Hematopoietic multipotent progenitor cell treated with erythropoietin and hydrocortisone succinate and interleukin-3 and kit ligand, for 4 days (in vitro differentiated cells): ENCODE measurements at places on chromosomes 1 and 21.

GRCh38 chr1:60972841-60973364, 109.5 kb upstream of the NFIA start:
- DNase-seq: peak; percentile 92

DNA sequence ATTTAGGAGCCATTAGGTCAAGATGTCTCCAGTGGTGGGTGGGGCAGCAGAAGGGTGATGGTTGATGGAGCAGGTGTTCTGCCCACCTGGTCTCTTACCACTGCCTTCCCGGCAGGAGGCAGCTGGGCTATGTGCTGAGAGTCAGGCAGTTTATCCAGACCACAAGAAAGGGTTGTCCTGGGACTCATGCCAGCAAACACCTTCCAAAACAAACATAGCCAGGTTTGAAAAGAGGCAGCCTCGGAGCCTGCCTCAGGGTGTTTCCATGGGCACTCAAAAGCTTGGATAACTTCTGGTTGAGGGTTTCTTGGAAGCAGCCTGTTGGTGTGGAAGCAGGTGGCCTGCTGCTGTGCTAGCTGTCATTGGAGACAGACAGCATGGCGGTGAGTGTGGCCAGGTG, 187.2 kb downstream of the PCP4 start:
- no peak for DNase-seq

DNA sequence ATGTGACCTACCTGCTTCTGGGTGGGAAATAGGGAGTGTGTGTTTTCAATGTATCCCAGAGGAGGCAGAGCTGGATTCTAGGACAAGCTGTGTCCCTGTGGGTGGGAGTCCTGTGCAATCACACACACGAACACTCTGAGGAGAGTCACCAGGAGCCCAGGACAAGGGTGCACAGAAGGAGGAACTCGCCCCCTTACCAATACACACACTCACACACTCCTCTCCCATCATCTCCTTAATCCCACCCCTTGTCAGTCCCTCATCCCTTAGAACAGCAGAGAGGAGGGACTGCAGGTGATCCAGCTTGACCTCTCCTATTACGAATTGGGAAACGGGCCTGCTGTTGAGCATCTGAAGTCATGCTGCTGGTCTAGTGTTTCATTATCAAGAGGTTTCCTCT, 8.5 kb upstream of the MYBPHL start:
- no peak for DNase-seq

GRCh38 chr1:238672262-238672661, 714.1 kb upstream of the CHRM3 start:
- DNase-seq: peak; percentile 1

DNA sequence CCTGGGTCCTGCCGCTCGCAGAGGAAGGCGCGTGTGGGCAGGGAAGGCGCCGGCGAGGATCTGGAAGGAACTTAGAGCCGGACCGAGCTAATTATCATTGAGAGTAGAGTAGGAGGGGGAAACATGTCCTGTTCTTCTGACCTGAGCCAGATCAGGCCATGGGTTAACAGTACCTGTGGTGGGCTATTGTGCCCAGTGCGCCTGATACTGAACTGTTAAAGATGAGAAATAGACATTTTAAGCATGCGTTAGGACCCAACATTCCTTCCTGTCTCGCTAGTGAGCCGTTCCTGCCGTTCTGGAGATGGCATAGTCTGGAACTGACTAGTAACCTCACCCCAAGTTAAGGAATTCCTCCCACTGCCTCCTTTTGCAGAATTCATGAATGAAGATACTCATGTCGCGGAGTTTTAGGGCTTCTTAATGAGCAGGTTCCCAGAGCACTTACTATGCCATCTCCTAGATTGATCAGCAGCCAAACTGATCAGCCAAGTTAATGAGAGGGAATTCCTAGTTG, 870 bp downstream of the STRIP1 start:
- DNase-seq: no peak

DNA sequence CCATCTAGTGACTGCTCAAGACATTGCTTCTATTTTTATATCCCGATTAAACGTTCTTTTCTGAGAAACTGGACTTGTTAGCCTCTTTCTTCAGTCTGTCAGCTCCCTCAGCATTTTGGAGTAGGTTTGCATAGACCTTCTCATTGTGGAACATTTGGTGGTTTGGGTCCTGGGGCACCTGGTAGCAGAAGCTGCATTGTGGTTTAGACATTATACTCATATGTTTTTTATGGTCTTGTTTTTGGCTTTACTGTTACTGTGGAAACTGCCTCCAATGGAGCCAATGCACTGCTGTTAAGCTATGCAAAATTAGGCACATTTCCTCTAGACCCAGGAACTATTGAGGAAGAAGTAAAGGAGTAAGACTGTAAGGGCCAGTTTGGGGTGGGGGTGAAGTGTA, 36.7 kb upstream of the LRRC8B start:
- peak; percentile 12 for DNase-seq

DNA sequence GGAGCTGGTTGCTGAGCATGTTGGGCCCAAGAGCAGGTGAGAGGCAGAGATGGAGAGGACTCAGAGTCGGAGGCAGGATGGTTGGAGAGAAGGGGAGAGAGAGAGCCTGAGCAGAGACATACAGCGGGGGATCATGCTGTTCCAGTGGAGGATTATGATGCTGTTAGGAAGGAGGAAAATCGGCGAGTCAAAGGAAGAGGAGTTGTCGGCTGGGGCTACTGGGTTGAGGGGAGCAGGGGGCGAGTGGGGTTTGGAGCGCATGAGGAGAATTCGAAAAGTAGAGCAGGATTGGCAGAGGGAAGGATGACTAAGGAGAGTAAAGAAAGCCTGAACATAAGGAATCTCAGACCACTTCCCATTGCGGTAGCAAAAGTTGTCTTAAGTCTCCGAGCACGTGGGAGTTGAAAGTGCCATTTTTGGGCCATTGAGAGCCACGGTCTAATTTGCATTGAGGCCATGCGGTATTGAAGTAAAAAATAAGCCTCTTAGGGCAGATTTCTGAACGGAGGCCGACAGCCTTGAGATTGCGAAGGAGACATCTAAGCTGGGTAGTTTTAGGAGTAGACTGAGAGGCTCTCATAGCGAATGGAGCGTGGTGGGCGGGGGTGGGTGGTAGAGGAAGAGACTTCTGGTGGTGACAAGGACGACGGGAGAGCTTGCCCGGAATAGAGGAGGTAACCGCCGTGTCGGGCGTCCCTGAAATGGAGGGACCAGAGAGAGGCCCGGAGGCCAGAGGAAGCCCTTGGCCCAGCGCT, 140.4 kb upstream of the ETV3 start:
- DNase-seq: peak; percentile 25

GRCh38 chr1:59500950-59501742, 204.3 kb downstream of the FGGY start:
- DNase-seq: peak; percentile 10

DNA sequence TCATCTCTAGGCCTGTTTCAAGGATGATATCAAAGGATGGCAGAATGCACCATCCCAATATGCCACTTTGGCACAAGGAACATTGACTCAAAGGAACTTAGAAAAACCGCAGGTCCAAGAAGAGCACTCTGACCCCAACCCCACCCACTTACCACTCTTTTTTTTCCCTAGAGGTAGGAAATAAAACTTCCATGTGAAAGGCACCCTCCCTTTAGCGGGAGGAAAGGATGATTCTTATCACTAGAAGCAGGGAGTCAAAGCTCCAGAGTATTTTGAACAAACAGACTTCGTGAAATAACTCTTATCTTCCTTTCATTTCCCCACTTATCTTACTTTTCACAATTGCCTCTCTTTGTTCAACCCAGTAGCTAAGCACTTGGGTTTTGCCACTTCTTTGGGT, 22.2 kb downstream of the PSMG1 start:
- peak; percentile 33 for DNase-seq

DNA sequence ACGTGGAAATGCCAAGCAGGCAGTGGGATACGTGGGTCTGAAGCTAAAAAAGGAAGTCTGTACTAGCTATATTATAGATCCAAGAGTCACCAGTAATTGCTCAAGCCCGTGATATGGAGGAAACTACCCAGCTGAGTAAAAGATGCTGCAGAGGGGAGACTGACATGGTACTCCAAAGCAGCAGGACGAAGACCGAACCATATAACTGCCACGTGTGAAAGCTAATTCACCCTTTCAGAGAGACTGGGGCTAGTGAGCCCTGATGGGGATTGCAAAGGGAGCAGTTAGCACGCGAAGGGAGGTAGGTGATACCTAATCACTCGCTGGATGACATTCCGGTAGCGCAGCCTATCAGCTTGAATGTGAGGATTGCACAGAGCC, 316 bp downstream of the AP4B1 start:
- DNase-seq: no peak

GRCh38 chr1:236545621-236546169, 21.9 kb downstream of the LGALS8 start:
- DNase-seq: peak; percentile 40

DNA sequence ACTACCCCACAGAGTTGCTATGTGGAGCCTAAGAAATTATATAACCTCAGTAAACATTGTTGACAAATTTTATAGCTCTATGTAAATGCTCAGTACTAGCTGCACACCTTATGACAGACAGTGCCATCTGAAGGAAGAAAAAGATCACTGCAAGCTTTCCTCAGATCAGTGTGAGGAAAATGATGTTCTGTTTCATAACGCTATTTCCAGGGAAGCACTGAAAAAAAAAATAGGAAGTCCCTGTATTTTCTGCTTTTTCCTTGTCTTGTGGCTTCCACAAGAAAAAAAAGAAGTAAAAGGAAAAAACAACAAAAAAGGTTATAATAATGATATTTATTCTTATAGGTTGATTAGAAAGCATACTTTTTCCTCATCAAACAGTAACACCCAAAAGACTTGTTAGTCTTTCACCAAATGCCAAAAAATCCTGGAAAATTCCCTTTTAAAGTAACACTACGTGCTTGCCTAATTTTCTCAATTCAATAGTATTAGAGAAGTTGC, 23.2 kb downstream of the LYST start:
- peak; percentile 60 for DNase-seq

DNA sequence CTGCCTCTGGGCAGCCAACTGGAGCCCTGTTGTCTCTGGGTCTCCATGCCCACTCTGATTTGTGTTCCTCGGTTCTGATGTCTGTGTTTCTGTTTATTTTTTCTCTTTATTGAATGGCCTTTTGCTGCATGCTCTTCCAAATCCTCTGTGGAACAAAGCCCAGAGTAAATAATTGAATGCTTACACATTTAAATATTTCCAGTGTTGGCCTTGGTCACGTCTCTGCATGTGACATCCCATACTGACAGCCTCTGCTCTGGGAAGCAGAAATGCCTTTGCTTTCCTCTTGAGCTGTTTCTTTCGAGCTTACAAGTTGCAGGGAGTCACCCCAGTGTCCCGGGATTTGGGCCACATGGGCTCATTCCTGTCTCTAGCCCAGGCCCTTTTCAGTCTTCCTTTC, 267.9 kb downstream of the PTPRU start:
- no peak for DNase-seq

- no peak for DNase-seq
Measured at GRCh38 chr1:119632103-119632490, 16.0 kb downstream of the ZNF697 start.

GRCh38 chr1:174922121-174922520, 77.6 kb upstream of the CACYBP start:
- DNase-seq: no peak

DNA sequence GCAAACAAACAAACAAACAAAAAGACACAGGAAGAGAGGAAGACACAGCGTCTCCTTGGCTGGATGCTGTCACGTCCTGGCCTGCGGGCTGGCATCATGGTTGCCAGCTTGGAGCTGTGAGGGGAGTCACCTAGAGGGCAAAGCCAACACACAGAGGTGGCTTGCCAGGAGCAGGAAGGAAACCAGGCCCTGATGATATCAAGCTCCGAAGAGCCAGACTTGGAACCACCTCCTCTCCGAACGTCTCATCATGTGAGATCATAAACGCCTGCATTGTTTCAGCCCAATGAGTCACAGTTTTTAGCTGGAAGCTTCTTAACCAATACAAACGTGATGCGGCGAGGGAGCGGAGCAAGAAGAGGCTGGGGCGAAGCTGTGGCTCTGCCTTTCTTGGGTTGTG, 8.7 kb downstream of the PLA2G2D start:
- DNase-seq: no peak
